ENCODE measurements at places on chromosomes 2 and 18.
A peak's percentile ranks its signal among the peaks of the same experiment; 100 is the strongest.

DNA sequence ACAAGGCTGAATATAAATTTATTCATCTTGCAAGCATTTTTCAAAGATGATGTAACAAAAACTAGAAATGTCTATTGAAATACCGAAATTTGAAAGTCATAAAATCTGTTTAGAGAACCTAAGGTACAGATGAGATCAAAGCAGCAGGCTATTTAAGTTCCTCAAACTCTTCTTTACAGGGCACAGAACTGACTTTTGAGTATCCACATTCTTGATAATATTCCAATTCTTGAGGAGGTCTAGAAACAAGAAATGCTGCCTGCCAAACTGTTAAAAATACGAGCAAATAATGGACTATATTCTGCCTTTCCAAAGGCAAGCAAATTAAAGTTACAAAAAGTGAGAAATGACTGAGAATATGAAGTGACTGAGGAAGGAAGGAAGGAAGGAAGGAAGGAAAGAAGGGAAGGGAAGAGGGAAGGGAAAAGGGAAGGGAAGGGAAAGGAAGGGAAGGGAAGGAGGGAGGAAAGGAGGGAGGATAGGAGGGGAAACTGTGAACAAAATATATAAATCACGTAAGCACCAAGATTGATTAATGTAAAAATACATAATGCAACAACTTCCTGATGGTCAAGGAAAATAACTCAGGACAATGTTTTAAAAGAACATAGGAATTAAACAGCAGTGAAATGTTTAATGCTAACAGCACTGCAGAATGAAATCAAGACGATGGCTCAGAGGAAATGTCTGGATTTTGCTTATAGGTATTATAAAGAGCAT is 248.9 kb upstream of the HNRNPA3 start:
- DNase-seq: no peak

DNA sequence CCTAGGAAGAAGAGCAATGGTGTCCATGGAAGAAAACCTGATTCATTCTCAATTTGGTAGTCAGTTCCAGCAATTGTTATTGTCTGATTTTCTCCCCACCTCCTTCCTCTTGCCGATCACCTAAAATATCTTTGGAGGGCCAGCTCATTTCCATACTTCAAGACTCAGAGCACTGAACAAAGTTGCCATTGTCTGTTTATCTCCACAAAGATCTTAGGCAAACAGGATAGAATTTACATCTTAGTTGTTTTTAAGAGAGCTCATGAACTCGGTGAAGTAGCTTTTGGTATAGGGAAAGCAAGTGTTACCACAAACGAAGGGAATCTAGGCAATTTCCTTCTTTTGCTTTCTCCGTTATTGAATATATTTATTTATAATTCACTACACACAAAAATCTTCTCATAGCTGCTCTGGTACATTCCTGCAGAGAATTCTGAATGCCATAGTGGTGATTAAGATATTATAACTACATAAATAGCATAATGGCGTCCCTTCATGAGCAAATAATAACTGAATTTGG is 41.5 kb upstream of the CHST9 start:
- DNase-seq: no peak

GRCh38 chr18:63199743-63200241 is 119.8 kb downstream of the BCL2 start:
- no peak for DNase-seq

DNA sequence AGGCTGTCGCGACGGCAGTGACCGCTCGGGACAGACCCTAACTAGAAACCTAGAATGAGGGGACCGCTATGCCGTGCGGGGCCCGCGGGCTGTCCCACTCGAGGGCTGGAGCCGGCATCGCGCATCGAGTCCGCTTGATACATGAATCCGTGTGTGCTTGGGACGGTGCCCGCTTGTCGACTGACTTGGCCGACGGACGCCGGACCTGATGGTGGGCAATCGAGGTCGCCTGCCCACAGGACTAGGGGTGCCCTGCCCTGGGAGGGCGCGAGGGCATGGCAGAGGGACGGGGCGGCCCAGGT is 749 bp upstream of the PTMA start:
- peak; percentile 67 for DNase-seq

DNA sequence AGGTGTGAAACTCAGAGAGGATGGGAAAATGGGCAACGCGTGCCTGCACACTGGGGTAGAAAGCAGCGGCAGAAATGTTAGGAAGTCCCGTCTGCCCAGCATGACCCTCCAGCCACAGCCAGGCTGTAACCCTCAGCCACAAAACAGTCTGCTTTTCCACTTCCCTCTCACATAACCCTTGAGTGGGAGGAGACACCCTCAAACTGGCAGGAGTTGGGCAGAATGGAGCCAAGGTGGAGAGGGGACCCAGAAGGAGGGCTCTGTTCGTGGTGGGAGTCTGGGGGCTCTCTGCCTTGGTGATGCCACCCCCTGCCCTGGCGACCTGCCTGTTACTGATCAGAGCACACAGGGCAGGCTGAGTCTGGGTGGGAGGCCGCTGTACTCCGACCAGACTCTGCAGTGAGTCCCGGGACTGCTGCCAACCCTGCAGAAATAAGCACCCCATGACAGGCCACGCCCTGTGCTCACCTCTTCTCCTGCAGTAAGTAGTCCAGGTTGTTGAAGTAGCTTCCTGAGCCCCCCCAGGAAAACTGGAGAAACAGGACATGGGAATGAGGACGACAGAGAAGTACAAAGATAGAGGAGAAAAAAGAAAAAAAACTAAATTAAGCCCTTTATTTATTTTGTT is 16.0 kb downstream of the FAM178B start:
- peak; percentile 29 for DNase-seq

DNA sequence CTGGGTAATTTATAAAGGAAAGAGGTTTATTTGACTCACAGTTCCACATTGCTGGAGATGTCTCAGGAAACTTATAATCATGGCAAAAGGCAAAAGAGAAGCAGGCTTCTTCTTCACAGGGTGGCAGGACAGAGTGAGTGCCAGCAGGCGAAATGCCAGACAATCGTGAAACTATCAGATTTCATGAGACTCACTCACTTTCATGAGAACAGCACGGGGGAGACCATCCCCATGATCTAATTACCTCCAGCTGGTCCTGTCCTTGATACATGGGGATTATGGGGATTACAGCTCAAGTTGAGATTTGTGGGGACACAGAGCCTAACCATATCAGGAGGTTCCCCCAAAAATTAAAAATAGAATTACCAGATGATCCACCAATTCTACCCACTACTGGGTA is 675.5 kb upstream of the SLC8A1 start:
- DNase-seq: no peak
